Cerebellar cortex (tissue), 1 donor: ENCODE measurements at places on chromosomes 12 and 14.

DNA sequence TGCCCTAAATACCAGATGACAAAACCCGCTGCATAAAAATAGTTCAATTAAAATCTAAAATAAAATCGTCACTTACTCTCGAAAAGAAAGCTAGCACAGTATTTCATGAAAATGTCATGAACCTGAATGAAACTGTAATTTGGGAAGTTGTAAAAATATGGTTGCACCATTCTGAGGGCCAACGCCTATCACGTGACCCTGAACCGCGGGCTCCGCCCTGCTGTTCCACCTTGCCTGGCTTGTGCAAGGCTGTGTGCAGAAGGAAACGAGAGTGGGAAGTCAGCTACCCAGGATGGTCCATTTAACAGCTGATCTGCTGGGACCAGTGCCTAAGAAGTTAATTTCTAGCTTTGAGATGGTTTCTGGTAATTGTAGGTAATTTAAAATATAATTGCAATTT is 91.7 kb upstream of the BMP4 start:
- DNase-seq, result no peak

- peak; percentile 90 for DNase-seq
Measured at GRCh38 chr14:23483236-23483854, 13.8 kb downstream of the NGDN start.

DNA sequence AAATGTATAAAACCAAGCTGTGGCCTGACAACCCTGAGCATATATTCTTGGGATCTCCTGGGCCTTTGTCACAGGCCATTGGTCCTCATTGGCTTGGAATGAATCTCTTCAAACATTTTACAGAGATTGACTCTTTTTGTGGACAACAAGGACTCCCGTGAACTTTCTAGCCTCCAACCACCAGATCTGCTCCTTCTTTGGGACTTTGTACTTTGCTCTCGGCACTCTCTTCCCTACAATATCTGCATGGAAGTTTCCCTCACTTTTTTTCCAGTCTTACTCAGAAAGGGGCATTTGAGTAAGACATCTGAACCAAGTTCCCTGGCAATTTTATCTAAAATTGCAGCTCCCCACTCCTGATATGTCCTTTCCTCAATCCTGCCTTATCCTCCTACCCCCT is 158.8 kb downstream of the PHLDA1 start:
- DNase-seq, result no peak

GRCh38 chr12:105980533-105980932 is 158.2 kb downstream of the NUAK1 start:
- no peak for DNase-seq

GRCh38 chr14:87995500-87996290 is 2.7 kb upstream of the GALC start:
- no peak for DNase-seq

DNA sequence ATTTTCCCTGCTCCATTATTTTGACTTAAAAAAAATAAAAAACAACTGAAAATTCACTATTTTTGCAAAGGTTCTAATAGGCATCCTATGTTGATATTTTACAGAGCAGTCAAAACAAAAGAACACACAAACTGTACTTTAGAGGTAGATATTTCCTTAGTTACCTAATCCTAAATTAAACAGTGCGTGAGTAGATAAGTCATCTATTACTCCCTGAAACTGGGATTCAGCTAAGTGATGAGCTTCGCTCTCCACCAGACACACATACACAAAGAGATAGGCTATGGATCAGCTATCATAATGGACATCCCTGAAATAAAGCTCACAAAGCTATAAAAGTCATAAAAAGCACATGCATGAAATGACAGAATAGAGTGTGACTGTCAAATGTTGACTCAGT is 398.7 kb downstream of the SOX5 start:
- DNase-seq, result no peak

DNA sequence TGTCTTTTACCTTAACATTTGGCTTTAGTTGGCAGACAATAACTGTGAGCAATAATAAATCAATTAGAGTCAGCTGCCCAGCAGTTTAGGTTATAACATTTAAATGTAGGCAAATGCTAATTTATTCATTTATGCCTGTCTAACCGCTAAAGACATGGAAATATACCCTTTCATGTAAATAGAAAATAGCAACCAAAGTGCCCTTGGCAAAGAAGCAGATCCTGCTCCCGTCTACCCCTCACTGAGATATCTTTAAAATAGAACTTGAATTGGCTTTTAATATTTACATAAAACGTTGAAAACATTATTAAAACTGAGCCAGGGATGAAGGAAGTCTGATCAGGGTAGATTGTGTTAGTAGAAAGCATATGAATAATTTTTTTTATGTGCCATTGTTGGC is 67.3 kb downstream of the ATP23 start:
- no peak for DNase-seq

GRCh38 chr14:38079886-38080285 is 127.8 kb upstream of the SSTR1 start:
- no peak for DNase-seq

GRCh38 chr14:54348001-54348611 is 48.7 kb upstream of the CDKN3 start:
- DNase-seq, result peak; percentile 89

- no peak for DNase-seq
Measured at GRCh38 chr12:16323010-16323409, 24.4 kb upstream of the MGST1 start.

GRCh38 chr12:52427083-52427482 is 7.1 kb downstream of the KRT75 start:
- DNase-seq, result no peak

DNA sequence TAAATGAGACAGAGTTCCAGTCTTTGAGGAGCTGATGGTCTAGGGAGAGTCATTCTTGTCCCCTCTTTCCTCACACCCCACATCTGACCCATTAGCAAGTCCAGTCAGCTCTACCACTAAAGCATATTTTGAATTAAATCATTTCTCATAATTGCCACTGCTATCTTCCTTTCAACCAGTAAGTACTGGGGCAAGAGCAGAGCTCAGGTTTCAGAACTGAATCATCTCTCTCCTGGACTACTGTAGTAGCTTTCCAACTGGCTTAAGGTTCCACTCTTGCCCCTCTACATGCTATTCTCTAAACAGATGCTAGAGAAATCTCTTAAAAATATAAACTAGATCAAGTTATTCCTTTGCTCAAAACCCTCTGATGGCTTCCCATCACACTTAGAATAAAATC is 218.3 kb downstream of the TTC6 start:
- no peak for DNase-seq

GRCh38 chr12:40032433-40033241 is 73.2 kb downstream of the SLC2A13 start:
- DNase-seq, result peak; percentile 42

DNA sequence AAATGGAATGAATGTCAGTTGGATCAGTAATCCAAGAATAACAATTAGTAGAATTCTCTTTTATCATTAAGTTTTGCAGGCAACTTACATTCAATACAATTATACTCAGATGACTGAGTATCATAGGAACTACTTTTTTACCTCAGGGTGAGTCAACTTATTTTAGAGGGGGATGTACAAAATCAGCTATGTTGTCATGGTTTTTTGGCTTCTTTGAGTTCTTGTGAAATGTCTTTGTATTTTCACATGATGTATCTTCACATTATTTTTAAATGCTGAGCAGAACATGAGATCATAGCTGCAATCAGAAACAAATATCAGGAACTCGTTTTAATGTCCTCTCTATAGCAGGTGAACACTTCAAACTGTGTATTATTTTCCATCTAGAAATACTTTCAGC is 65.3 kb upstream of the PTPRR start:
- no peak for DNase-seq

DNA sequence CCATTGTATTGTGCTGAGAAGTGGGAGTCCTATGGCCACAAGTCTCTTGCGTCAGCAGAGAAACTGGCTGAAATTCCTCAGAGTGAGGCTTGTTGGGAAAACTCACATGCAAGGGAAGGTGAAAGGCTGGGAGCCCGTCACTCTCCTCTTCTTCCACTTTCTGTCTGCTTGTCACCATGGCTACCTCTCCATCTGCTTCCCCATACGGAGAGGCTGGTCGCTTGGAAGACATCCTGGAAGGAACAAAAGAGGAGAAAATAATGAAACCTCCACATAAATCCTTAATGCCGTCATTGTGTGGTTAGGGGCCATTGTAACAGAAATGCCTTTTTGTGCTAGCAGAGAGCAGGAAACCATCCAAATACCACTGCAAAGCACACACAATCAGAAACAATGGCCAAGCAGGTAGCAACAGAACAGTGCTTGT is 53.7 kb downstream of the SOX5 start:
- peak; percentile 1 for DNase-seq

GRCh38 chr12:46210873-46211439 is 57.9 kb downstream of the SLC38A1 start:
- DNase-seq, result no peak

- DNase-seq, result no peak
Measured at GRCh38 chr12:105522166-105522825, 191.8 kb downstream of the C12orf75 start.

DNA sequence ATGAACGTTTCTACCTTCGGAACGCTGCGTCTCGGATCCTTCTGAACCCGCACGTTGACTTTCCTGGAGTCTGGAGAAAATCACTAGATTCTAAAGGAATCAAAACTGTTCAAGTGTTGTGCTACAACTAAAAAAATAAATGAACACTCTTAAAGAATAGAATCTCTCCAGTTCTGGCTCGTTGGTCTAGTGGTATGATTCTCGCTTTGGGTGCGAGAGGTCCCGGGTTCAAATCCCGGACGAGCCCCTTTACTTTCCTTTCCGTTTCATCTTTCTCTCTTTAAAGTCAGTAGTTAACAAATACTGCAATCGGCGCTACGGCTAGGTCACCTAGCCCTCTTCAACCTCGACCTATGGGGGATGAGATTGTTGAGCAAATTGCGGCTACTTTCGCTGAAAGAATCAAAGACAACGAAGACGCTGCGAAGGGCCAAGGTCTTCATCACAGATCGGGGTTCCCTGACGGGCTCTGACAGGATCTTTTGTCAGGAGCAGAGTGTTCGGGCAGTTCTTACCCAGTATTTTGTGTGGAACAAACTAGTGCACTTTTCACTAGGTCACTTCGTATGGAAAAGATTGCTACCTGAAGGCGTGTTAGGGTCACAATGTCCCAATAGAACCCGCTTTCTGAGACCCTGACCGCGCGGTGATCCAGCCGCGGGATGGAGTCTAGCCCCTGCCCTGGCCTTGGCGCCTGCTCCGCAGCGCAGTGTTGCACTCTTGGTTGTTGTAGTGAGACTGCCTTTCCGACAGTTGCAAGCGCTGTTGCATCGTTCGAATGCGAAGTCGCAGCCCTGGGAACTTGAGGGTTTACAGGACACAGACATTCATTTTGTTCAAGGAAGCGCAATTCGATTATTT is 8.4 kb downstream of the OR6S1 start:
- peak; percentile 85 for DNase-seq
